ENCODE measurements at places on chromosomes 1 and 21. TPM values are rescaled to one million over a fixed set of nuclear protein-coding genes. Genes with fewer than 3 reads are reported as not detected.

DNA sequence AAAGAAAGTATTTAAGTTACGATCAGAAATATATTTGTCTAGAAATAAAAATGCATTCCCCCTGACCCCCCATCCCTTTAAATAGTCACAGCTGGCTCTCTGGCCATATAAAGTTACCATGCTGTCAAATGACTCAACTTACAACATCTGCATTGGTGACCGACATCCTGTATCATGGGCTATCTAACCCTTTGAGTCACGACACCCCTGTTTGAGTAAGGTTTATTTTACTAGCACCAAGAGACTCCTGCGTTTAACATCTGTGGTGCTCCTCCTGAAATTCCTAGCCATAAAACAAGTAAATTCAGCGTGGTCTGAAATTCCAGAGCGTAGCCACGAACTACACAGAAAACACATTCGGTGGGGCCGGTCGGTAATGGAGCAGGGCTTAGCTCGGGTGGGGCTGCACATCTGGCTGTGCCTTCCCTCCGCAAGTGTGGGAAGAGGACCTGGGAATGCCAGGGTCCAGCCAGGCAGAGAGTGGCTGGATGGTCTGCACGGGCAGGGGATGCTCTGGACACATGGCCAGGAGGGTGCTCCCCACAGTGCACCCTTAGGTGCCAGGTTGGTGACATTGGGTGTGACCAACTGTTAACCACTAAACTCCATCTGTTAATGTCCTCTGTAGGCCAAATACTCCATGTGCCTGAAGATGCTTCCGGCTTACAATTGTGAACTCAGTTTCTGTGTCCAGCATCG lies 53.0 kb upstream of the CLDN14 start:
- H3K36me3 ChIP-seq = no peaks in the 10 kb centered on the region
- no peak for DNase-seq
- H3K4me1 ChIP-seq = no peaks in the 10 kb centered on the region
- H3K27me3 ChIP-seq = peaks cover 3% of the 10 kb centered on the region
- H3K4me3 ChIP-seq = no peak overlapping the region
- no peak overlapping the region for H3K27ac ChIP-seq

GRCh38 chr1:21763236-21763635 lies 19.7 kb downstream of the USP48 start:
- H3K27me3 ChIP-seq = no peaks in the 10 kb centered on the region
- peaks cover 45% of the 10 kb centered on the region for H3K4me1 ChIP-seq
- DNase-seq = no peak
- H3K4me3 ChIP-seq = no peak overlapping the region
- peaks cover 7% of the 10 kb centered on the region for H3K36me3 ChIP-seq

DNA sequence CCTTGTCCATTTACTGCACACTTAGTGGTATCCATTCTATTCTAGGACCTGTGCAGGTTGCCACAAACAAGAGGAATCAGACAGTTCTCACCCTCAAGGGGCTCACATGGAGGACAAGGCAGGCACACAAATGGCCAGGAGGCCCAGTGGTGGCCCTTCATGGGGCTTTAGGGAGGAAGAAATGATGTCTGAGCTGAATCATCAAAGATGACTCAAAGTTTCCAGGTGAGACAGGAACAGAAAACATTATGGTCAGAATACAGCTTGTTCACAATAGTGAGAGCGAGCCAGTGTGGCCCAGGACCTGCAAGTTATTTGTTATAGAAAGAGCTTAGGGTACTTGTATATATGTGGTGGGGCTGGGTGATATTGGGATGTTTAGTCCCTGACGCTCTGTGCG lies 26.4 kb downstream of the SHISAL2A start:
- peak overlapping the region; percentile 70 for H3K27ac ChIP-seq
- peak; percentile 35 for DNase-seq
- no peaks in the 10 kb centered on the region for H3K36me3 ChIP-seq
- H3K4me1 ChIP-seq = peaks cover 14% of the 10 kb centered on the region
- no peak overlapping the region for H3K4me3 ChIP-seq

- no peaks in the 10 kb centered on the region for H3K36me3 ChIP-seq
- no peak for DNase-seq
- H3K4me3 ChIP-seq = no peak overlapping the region
- peaks cover 50% of the 10 kb centered on the region for H3K27me3 ChIP-seq
- no peak overlapping the region for H3K27ac ChIP-seq
Measured at GRCh38 chr1:220884109-220884980, 5.1 kb downstream of the HLX start.

- H3K4me1 ChIP-seq = peaks cover 31% of the 10 kb centered on the region
- no peaks in the 10 kb centered on the region for H3K27me3 ChIP-seq
- no peak overlapping the region for H3K4me3 ChIP-seq
- no peak for DNase-seq
- no peak overlapping the region for H3K27ac ChIP-seq
Measured at GRCh38 chr1:11799896-11800295, 5.9 kb downstream of the MTHFR start.

DNA sequence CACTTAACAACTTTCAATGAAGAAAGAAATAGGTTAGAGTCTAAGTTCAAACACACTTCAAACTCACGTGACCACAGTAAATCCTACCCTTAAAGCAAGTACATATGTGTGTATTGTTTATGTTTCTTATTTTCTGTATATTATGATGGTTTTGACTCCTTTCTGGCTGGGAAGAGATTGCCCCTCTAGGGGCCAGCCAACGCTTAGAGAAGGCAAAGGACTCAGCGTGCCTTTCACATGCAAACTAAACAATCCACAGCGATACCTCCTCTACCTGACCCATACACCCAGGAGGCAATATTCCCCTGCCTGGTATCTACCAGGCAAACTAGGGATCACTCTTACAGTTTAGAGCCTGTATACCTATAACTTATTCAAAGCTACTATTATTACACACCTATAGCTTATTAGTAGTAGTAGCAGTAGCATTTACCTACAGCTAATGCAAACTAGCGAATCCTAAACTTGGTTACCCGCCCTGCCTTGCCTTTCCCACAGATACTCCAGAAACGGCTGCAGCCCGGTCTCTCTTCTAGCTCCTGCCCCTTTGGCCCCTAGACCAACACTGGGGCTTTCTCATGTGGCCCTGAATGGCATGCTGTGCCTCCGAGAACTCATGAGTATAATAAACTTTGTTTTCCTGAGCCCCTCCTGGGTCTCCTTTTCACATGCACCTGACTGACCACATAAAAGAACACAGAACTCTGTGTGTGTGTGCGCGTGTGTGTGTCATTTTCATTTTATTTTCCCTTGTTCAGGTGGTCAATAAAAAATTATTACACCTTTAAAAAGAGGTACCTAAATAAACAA lies 14.0 kb downstream of the NRIP1 start:
- peaks cover 54% of the 10 kb centered on the region for H3K4me1 ChIP-seq
- DNase-seq = no peak
- no peak overlapping the region for H3K27ac ChIP-seq
- H3K27me3 ChIP-seq = no peaks in the 10 kb centered on the region
- H3K4me3 ChIP-seq = peak overlapping the region; percentile 23

DNAJC28 gene
- 0.40 TPM for total RNA-seq

DNA sequence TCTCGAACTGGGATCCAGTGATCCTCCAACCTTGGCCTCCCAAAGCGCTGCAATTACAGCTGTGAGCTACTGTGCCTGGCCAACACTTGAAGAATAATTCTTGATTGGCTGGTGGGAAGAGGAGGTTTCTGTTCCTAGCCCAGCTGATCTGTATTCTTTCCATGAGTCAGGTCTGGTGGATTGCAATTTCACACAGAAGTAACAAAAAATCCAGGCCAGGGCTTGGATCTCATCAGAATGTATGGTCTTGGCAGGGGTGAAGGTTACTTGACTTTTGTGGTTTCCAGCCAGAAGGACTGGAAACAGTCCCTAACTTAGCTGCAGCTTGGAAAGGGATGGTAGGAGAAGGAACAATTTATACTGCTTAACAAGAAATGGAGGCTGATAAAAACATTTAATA lies 5.1 kb upstream of the HP1BP3 start:
- H3K27me3 ChIP-seq = no peaks in the 10 kb centered on the region
- no peaks in the 10 kb centered on the region for H3K36me3 ChIP-seq
- peaks cover 10% of the 10 kb centered on the region for H3K4me1 ChIP-seq
- H3K4me3 ChIP-seq = no peak overlapping the region
- H3K27ac ChIP-seq = no peak overlapping the region

CD1B gene
- not detected for total RNA-seq

- H3K4me1 ChIP-seq = peaks cover 39% of the 10 kb centered on the region
- H3K36me3 ChIP-seq = no peaks in the 10 kb centered on the region
- peaks cover 10% of the 10 kb centered on the region for H3K27me3 ChIP-seq
- DNase-seq = no peak
Measured at GRCh38 chr1:152048416-152049009, 11.7 kb upstream of the S100A11 start.

LENEP gene
- 0.91 TPM for total RNA-seq

ETV3L gene
- not detected for total RNA-seq

GRCh38 chr1:91018006-91018405 lies 3.8 kb downstream of the ZNF644 start:
- H3K4me1 ChIP-seq = peaks cover 50% of the 10 kb centered on the region
- peaks cover 41% of the 10 kb centered on the region for H3K36me3 ChIP-seq
- H3K27me3 ChIP-seq = no peaks in the 10 kb centered on the region

- no peaks in the 10 kb centered on the region for H3K27me3 ChIP-seq
- H3K27ac ChIP-seq = no peak overlapping the region
- peaks cover 11% of the 10 kb centered on the region for H3K4me1 ChIP-seq
- H3K4me3 ChIP-seq = no peak overlapping the region
- peaks cover 73% of the 10 kb centered on the region for H3K36me3 ChIP-seq
Measured at GRCh38 chr21:46441961-46442498, 16.7 kb upstream of the DIP2A start.
